ENCODE measurements at places on chromosomes 2 and 18. TPM values are rescaled to one million over a fixed set of nuclear protein-coding genes. Genes with fewer than 3 reads are reported as not detected.

GRCh38 chr2:9217838-9218770 is 11.5 kb downstream of the ASAP2 start:
- no peak for DNase-seq

DNA sequence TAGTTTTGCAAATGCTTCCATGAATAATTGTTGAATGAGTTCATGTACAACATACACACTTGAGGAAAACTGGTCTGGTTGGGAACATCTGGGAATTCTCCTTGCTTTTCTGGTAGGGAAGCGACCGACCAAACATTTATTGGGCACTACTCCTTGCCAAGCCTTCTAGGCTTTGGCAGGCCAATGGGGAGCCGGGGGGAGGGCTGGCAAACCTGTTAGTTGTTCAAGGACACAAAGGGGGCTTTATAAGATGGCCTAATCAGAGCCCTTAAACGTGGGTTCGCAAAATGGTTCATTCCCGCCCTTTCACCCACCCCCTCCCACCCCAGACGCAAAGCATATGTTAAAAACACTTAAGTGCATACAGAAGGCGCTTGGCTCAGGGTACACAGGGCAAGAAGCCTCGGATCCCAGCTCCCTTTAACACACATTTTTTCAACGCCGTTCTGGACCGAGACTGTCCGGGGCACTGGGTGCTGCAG is 844 bp upstream of the VSNL1 start:
- no peak for DNase-seq

GRCh38 chr2:190277234-190278112 is 42.2 kb downstream of the HIBCH start:
- peak; percentile 45 for DNase-seq

DNA sequence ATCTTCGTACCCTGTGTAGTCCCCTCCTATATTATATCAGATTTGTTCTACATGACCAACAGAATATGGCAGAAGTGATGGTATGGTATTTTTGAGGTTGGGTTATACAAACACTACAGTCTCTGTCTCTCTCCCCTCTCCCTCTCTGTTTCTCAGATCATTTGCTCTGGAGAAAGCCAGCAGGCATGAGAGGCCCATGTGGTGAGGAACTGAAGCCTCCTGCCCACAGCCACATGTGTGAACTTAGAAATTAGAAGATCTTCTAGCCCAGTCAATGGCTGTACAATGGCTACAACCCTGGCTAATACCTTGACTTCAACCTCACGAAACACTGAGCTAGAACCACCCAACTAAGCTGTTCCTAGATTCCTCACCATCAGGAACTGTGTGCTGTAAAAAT is 250.6 kb downstream of the SMAD2 start:
- no peak for DNase-seq

DNA sequence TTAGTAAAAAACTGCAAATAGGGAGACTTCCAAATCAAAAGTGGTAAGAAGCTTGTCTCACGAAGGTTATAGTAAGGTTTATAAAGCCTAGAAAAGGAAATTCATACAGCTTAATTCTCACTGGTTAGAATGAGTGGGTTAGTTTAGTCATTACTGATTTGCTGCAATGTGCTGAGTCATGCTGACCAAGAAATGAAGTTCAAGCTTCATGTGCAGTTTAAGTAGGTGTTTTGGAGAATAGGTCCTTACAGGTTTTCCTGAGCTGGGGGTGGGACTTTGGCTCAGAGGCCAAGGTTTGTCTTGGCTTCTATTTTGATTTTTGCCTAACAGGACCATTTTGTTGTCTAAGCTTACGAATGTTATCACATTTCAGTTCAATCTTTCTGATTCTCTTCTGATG is 15.1 kb downstream of the CLIP4 start:
- DNase-seq: peak; percentile 77

- peak; percentile 55 for DNase-seq
These were observed 37.4 kb downstream of the TMEM87B start for GRCh38 chr2:112092286-112093041.

DNA sequence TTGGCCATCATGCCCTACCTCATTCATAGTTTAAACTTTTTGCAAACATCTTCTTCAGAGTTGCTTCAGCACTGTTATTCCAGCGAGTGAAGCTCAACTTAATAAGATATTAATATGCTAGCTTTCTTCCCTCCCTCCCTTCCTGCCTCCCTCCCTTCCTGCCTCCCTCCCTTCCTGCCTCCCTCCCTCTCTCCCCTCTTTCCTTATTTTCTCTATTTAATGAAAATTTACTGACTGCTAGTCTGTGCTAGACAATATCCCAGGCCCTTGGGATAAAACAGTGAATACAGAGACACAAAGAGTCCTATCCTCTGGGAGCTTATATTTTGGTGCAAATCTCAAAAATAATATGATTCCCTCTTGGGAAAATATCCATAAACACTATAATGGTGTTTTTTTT is 42.9 kb downstream of the DOCK10 start:
- no peak for DNase-seq

DNA sequence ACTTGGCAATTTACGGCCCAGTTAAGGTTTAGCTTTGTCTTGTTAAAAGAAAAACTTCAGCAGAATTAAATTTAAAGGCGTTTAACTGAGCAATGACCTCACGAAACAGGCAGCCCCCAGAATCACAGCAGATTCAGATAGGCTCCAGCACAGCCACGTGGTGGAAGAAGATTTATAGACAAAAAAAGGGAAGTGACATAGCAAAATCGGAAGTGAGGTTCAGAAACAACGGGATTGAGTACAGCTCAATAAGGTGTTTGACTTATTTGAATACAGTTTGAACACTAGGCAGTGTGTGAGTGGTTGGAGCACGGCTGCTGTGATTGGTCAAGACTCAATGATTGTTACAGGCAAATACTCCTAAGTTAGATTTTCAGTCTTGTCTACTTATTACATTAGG is 79.8 kb downstream of the MOGAT1 start:
- DNase-seq: no peak

- DNase-seq: no peak
These were observed 242.6 kb upstream of the NT5C1B start for GRCh38 chr2:18831916-18832510.

- DNase-seq: no peak
These were observed 1637.3 kb upstream of the NXPH2 start for GRCh38 chr2:140417504-140417903.

DBI gene
- 93.1 TPM for total RNA-seq
